ENCODE measurements at places on chromosomes 3 and 15.

DNA sequence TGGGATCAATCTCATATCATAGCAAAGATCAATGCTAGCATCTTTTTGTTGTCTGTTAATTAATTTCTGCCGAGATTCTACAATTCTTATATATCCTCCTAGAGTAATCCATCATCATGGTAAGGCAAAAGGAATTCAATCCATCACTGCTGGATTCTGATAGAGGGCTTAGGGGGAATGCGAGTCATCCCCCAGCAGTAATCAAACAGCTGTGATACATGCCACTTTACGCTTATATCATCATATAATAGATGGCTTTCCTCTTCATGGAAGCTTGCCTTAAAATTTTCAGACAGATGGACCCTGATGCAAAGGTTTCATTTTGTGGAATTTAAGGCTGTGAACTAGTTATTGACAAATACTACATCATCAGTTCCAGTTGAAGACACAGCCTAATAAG lies 645.9 kb downstream of the CADM2 start:
- no peak for DNase-seq

GRCh38 chr3:169529013-169529412 lies 134.5 kb downstream of the MECOM start:
- DNase-seq = no peak

GRCh38 chr3:160224256-160224655 lies 966 bp upstream of the C3orf80 start:
- no peak for DNase-seq

GRCh38 chr3:78506581-78507195 lies 1261.1 kb downstream of the ROBO1 start:
- no peak for DNase-seq

GRCh38 chr3:107870943-107871638 lies 219.7 kb downstream of the CD47 start:
- no peak for DNase-seq

DNA sequence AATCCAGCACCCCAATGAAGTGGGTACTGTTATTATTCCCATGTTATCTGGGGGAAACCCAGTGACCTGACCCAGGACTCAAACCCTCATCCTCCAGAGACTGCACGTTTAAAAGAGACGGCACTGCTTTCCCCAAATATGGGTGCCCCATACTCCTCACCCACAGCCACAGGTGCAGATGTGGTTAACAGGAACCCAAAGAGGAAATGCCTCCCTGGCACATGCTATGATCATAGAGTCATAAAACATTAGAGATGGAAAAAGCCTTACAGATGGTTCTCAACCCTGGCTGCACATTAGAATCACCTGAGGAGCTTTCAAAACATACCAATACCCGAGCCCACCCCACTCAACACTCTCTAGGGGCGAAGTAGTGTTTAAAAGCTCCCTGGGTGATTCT lies 111.5 kb downstream of the SEMA5B start:
- no peak for DNase-seq

GRCh38 chr3:72628065-72628464 lies 220.2 kb downstream of the SHQ1 start:
- DNase-seq = no peak

DNA sequence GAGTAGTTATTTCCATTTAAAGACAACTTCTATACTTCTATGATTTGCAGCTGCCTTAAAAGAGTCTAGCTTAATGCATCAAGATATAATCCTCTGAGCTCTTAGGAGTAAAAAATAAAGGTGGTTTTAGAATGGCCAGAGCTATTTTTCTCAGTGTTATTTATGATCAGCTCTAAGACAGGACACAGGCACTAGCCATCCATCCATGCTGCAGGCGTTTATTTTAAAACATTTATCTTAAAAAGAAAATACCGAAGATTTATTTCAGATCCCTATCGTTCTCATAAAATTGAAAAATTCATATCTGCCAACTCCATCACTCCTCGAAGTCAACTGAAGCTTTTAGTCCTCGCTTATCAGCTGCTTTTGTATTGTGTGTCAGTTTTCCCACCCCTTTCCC lies 243.5 kb downstream of the CLSTN2 start:
- no peak for DNase-seq

GRCh38 chr3:117439812-117440211 lies 730.2 kb downstream of the TUSC7 start:
- peak; percentile 90 for DNase-seq

DNA sequence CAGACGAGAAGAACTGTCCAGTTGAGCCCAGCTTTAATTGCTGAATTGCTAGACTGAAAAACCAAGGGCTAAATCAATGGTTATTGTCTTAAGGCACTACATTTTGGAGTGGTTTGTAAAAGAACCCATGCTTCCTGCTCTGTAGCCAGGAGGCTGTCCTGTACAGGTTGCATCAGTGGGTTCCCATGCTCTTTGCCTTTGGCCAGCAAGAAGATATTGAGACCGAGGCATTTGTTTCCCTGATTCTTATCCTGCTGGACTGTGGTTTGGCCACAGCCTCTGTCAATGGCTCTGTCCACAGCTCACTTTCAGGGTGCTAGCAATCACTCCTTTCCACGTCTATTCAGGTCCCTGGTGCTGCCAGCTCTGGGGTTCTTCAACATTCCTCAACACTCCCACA lies 89.6 kb downstream of the FAM43A start:
- DNase-seq = no peak

- no peak for DNase-seq
Observed at GRCh38 chr15:51861557-51862359, 32.3 kb downstream of the TMOD3 start.

All from NCI-H1417 treated with DMSO at 0.1 percent for 48 hours (cell line).